ENCODE measurements at places on chromosomes 12 and 14. TPM values are rescaled to one million over a fixed set of nuclear protein-coding genes. Genes with fewer than 3 reads are reported as not detected.

PTPRR gene
- 18.5 TPM for total RNA-seq

WDR89 gene
- 28.8 TPM for total RNA-seq

PRIMA1 gene
- 2.9 TPM for total RNA-seq

PPFIBP1 gene
- total RNA-seq = 82.1 TPM

MMP17 gene
- total RNA-seq = 22.9 TPM

SMIM41 gene
- not detected for total RNA-seq

Measured in camera-type eye (tissue), 1 donor.